ENCODE measurements at places on chromosomes 11 and 22.

- no peak for DNase-seq
Observed at GRCh38 chr22:46929046-46929709, 166.7 kb downstream of the TBC1D22A start.

DNA sequence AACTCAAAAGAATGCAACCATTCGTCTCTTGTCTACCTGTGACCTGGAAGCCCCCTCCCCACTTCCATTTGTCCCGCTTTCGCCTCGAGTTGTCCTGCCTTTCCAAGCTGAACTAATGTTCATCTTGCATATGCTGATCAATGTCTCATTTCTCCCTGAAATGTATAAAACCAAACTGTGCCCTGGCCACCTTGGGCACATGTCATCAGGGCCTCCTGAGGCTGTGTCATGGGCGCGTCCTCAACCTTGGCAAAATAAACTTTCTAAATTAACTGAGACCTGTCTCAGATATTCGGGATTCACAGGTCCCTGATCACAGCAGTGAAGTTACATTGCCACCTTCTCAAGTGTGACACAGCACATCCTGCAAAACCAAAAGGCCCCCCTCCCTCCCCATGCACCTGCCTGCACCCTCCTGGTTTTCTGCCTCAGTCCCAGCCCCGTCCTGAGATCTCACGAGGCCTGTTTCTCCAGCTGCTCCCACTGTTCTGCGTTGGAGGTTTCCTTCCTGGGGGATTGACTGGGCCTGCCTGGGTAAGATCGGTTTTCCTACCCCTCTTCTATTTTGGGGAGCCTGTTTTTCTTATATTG lies 1328.7 kb downstream of the TBC1D22A start:
- DNase-seq = no peak

GRCh38 chr22:28017558-28017820 lies 98.4 kb upstream of the PITPNB start:
- DNase-seq = no peak

GRCh38 chr11:65870706-65871681 lies 1.6 kb downstream of the EFEMP2 start:
- DNase-seq = no peak

DNA sequence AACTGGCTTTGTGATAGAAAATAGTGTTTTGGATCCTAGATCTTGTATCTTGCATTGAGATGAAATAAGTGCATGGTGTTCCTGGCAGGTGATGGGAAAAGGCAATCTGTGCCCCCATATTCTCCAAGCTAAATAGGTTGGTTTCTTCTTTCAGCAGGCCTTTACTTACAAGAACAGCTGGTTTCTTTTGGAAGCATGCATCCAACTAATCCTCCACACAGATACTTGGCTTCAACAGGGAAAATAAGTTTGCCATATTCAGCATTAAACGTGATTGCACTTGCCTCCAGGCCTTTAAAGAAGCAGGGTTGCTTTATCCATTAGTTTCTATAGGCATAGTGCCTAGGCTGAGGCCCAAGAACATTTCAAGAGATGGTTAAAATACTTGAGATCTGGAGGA lies 59.9 kb downstream of the APIP start:
- no peak for DNase-seq

DNA sequence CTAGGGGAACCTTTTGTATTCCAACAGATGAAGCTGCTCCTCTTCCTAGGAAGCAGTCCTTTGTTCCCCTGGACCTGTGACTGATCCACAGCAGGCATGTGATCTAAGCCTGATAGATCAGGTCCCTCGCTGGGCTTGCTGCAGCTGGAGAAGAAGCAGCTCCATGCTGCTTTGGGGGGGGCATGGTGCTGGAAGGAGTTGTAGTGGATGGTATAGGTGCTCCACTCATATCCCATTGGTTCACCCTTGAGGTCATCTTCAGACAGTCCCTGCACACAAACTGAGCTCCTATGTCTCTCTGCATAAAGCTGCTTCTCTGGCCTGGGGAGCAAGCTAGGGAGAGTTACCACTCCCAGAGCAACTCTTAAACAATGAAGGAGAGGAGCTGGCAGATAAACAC lies 9.5 kb upstream of the RIC3 start:
- DNase-seq = no peak

- DNase-seq = peak; percentile 72
Observed at GRCh38 chr11:6618117-6619003, 862 bp downstream of the TPP1 start.

DNA sequence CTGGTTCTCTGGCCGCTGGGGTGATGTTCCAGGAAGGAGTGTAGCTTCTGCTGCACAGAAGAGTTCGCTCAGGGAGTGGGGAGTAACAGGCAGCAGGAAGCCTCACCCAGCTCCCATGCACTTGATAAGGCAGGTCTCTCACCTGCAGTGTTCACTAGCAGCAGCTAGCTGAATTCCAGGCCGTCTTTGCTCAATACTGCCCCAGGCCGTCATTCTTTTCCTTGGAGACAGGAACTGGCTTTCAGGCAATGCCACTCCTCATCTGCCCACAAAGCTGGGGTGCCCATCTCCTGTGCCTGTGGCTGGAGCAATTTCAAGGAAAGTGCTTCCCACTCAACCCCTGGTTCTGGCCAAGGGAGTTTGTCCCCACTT lies 66.1 kb downstream of the ARHGAP42 start:
- no peak for DNase-seq

DNA sequence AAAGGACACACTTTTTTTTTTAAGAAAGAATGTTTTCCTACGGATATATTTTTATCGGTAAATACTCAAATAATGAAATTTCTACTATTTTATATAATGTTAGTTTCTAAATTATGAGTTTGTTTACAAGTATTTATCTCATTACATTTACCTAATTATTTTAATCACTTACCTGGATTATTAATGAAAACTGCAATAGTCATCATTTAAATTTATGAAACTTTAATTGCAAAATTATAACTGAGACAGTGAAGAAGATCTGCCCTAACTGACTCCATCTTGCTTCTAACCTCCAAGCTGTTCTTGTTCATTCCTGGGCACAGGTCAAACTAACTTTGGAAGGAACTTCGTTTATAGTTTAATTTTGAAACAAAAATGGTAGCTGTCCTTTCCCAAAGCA lies 25.2 kb upstream of the VSTM5 start:
- no peak for DNase-seq

GRCh38 chr11:75526192-75526541 lies 426 bp upstream of the GDPD5 start:
- DNase-seq = no peak

DNA sequence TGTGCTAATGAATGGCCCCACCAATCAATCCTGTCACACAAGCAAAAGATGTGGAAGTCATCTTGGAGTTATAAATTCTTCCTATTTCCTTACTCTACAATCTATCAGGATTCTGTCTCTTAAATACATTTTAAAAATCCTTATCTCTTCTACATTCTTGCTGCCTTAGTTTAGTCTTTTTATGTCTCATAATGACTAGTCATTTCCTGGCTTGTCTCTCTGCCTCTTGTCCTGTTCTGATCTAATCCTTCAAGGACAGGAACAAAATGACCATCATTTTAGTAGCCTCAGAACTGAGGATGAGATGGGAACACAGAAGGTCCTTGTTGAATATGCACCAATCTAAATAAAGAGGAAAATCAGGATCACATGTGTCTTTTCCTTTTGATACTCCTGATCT lies 56.6 kb upstream of the LIN7C start:
- no peak for DNase-seq
